ENCODE measurements at places on chromosomes 1 and 21.

GRCh38 chr1:30084909-30085571 is 638.3 kb downstream of the MATN1 start:
- no peak for DNase-seq

DNA sequence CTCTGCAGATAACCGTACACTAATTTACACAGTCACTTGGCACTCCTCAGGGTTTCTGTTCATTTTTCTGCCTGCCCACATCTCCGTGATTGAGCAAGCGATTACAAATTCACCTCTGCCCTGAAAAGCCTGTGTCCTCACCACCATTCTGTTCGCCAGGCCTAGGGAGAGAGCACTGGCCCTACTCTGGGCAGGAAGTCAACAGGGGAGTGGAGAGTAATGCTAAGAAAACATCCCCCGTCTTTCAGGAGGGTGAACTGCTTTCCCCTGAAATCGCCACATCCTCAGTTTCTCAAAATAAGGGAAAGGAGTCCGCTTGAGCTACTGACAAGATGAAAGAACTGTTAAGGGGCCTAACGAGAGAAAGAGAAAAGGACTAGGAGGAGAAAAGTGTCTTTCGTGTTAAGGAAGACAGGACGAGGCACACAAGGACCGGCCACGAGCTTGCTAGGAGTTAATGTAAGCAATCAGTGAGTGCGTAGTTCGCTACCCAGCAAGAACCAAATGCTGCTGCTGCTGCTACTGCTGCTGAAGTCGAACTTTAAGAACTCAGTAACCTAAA is 632 bp downstream of the PEX19 start:
- DNase-seq, result peak; percentile 89

DNA sequence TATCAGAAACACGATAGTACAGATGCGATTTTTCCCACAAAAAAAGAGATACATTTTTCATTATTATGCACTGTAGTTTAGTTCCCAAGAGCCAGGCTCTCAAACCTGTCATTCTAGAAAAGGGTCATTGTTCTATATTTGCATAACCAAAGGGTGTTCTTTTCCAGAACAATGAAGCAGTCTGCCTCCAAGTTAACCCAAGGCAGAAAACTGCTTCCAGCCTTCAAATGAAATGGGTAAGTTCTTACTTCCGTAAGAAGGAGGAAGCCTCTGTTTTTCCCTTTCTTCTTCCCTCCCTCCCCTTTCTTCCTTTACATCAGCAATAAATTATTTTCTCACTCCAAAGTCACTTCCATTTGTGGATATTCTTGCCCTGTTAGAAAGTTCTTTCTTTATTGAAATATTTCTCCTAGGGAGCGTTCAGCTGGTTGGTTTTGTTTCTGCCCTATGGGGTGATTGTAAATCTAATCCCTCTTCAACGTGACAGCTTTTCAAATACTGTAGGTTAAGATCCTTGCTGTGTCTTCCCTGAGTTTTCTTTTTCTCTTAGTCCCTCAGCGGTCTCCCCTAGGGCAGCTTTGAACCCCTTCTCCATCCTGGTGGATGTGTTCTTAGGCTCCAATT is 77.3 kb upstream of the PTGFRN start:
- DNase-seq, result no peak

GRCh38 chr1:234647758-234648157 is 37.8 kb upstream of the IRF2BP2 start:
- DNase-seq, result no peak

GRCh38 chr1:100565937-100566699 is 28.2 kb downstream of the GPR88 start:
- DNase-seq, result no peak

- no peak for DNase-seq
These were observed 210.9 kb downstream of the LTN1 start for GRCh38 chr21:28781602-28782276.

DNA sequence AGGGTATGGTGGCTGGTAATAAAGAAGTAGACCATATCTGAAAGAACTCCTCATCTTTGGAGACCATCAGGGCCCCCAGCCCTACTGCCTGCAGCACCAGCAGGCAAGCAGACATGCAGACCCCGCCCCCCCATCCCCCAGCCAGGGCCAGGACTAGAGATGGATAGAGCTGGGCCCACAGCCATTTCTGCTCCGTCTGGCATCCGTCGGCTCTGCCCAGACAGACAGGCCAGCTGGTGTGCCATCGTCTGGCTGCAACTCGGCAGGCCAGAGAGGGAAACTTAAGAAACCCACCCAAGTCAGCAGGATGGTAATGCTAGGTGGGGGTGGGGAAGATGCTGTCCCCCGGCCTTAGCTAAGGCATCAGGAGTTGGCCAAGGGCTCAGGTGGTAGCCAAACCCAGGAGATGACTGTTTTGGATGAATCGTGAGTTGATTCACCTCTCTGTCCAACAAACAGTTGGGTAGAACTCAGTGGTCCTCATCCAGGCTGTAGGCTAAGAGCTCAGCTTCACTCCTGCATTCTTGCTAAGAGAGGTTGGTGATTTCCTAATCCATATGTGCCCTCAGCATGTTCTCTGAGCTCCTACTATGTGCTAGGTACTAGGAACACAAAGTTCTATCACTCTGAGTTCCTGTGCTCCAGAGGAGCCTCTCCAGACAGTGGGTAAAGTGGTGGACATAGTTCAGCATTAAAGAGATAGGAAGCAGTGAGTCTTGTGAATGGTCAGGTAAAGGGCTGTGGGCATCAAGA is 23.2 kb upstream of the TMEM222 start:
- DNase-seq, result no peak

- DNase-seq, result no peak
These were observed 68.8 kb upstream of the SSX2IP start for GRCh38 chr1:84758968-84759491.

DNA sequence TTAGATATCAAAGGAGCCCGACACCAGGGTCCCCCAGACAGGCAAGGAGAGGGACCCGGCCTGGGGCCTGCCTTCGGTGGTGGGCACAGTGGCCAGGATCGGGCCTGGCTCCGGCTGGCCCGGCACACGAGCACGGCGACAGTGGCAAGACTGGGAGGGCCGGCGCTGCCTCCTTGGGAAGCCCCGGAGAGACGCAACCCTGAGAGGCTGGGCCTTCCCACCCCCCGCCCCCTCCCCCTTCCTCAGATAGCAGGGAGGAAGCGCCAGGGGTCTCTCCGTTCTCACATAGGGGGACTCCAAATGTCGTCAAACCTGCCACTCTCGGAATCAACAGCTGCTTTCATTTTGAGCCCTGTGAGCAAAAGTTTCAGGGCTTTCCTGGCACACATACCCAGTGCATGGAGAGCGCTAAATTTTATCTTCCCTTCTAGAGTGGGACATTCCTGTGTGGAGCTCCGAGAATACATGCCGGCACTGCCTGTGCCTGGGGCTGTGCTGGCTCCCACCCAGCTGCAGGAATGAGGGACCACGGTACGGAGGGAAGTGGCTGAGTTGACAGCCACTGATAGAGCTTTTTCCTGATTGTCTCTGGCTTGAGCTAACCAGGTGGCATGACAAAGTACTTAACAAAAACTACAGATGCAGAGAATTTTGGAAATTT is 62.4 kb downstream of the CD247 start:
- DNase-seq, result no peak

- DNase-seq, result no peak
These were observed 4.6 kb downstream of the BLACAT1 start for GRCh38 chr1:205451202-205451601.

DNA sequence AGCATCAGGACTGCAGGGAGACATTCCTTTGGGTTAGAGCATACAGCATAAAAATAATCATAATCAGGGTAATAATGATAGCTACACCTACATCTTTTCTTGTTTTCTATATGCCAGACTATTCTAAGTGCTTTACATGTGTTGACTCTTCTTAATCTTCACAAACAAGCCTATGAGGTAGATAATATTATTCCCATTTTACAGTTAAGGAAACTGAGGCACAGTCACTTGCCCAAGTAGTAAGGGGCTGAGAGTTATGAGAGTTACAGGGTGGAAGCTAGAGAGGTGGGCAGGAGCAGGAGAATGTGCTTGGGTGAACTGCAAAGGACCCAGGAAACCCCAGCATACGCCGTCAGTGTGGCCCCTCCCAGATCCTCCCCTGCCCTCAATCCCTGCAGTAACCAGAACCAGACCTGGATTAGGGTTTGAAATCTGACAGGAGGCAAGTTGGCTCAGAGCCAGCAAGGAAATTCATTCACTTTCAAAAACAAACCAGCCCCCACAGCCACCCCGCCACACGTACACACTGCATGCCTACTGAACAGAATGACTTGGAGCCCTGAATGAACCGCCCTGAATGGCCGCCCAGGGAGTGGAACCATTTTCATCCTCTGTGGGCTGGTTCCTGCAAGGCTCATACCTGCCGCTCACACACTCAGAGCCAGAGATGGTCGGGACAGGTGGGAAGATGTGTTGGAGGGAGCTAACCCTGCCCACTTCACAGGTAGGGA is 126.1 kb downstream of the TRABD2B start:
- no peak for DNase-seq

GRCh38 chr1:189803364-189803763 is 674.3 kb downstream of the BRINP3 start:
- DNase-seq, result no peak
